Fibroblast of skin of abdomen (primary cell): ENCODE measurements at places on chromosomes 11 and 22.

GRCh38 chr22:31253949-31254348, 38.3 kb downstream of the PIK3IP1 start:
- DNase-seq = no peak

- DNase-seq = no peak
Observed at GRCh38 chr11:134246678-134247077, 6.5 kb downstream of the THYN1 start.

DNA sequence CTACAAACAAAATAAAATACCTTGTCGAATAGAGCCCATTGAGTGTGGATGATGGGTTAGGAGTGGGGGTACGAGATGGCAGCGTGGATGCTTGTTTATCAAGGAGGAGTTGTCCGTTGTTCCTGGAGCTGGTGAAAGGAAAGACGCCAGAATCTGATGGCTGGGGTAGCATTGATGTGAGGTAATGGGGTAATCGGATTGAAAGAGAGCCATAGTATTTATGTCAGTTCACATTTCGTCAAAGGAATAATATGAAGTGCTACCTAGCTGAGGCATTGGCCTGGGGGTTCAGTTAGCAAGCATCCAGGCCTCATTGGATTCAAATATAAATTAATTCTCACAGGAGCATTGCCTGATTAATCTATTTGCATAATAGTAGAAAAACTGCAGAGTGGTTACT, 16.9 kb upstream of the DBX1 start:
- DNase-seq = no peak

DNA sequence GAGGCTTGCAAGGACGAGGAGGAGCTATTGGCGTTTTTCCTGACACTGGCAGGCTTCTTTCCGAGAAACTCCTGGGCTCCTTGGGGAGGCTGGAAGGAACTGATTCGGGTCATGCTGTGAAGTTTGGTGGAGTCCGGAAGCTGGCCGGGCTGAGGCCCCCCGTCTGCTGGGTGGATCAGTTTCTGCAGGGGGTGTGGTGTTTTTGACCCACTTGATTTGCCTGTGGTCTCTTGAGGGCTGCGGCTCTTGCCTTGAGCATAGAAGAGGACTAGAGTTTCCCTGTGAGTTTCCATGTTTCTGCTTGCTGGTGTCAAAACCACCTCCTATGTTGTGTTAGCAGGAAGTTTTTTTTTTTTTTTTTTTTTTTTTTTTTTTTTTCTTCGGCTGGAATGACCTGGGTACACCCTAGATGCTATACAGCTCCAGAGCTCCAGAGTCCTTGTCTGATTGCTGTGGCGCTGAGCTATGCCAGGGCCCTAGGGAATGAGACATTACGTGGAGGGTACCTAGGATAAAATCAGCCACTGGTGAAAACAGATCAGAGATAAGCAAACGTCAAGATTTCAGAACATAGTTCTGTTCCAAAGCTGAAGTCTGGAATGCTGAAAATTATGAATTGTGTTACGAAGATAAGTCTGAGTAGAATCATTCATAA, 728 bp downstream of the TBC1D22A start:
- no peak for DNase-seq

DNA sequence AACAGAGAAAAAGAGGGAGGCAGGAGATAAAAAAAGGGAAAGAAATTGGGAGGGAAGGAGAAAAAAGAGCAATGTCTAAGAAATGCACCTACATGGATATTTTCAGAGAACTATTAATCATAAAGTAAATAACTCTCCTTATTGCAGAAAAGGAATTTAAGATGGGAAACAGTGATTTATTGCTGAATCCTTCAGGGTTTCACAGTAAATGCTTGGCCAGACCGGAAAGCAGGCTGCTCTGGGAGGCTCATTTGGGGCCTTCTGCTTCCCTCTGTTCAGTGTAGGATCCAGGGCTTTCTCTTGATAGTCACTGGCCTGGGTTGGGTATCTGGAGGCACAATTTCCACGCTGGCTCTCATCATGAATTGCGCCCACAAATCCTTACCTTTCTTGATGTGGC, 324.3 kb upstream of the SORL1-AS1 start:
- DNase-seq = peak; percentile 73

DNA sequence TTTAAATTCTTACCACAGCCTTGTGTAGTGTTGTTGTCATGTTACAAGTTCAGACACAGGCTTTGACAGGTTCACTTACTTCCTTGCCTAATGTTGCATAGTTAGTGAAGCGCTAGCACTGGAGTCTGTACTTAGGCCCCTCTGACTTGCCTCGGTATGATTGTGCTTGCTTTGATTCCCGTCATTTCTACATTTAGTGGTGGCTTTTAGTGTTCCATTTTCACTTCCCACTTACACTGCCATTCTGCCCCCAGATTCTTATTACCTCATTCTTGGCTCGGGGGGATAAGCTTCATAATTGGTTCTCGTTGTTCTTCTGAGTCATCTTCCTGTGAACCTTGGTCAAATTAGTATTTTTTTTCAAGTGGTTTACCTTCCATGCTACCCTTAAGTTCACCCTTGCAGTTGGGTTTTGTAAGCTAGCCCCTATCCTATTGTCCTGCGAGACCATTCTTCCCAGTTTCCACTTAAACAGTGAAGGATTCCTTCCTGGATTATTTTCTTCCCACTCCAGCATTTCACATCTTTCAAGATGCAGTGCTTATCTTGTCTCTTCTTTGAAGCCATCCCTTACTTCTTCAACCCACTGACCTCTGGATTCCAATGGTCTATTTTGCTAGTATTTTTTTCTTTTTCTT, 68.7 kb downstream of the DDX10 start:
- peak; percentile 46 for DNase-seq

DNA sequence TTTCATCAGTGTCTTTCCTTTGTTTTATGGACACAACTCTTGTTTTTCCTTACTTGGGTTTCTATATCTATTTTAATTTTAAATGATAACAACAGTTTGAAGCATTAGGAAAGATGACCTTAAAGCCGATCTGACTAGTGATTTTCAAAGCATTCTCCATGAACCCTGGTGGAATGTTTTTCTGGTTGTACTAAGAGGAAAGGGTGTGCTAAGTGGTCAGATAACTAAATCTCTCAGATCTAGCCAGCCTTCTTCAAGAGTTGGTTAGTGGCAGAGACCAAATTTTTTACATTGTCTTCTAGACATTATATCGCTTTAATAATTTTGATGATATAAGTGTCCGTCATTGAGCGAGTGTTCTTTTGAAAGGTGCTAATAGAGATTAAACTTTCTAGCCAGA, 134.4 kb downstream of the METTL15 start:
- no peak for DNase-seq

DNA sequence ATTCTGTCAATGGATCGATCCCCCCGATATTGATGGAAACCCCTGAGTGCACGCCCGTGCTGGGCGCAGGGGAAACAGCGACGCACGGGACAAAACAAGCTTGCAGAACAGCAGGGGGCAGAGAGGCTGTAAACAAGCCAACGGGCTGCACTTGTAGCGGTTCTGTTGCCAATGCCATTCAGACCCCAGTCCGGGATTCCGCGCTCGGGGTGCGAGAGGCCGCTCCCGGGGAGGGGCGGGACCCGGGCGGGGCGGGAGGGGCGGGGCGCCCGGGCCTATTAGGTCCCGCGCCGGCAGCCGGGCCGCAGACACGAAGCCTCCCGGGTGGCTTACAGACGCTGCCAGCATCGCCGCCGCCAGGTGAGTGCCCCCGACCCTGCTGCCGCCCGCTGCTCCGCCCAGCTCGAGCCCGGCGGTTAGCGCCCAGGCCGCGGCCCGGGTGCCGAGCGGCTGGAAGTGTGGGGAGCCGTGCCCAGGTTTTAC, at the start of gene BIK:
Gene BIK, plus strand, starts transcription at position 307 of the 483 bp plus-strand sequence. CDS start 13,273 bp downstream, outside the sequence.
- peak; percentile 17 for DNase-seq

GRCh38 chr11:10688401-10688800, 5.2 kb downstream of the IRAG1 start:
- DNase-seq = no peak

DNA sequence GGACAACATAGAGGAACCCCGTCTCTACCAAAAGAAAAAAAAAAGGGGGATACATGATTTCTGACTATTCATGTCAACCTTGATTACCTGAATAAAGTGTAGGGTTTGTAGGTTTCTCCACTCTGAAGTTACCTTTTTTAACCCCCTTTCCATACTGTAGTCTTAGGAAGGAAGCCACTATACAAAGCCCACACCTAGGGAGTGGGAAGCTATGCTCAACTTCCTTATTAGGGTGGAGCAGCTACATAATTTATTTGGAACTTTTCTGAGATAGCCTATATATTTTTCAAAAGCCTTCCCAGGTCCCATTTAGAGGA, 582 bp upstream of the ATP6V1E1 start:
- DNase-seq = no peak

GRCh38 chr22:24341627-24342026, 71.0 kb downstream of the SPECC1L start:
- DNase-seq = no peak

- peak; percentile 67 for DNase-seq
Observed at GRCh38 chr11:69157156-69157821, 1.6 kb downstream of the SMIM38 start.

DNA sequence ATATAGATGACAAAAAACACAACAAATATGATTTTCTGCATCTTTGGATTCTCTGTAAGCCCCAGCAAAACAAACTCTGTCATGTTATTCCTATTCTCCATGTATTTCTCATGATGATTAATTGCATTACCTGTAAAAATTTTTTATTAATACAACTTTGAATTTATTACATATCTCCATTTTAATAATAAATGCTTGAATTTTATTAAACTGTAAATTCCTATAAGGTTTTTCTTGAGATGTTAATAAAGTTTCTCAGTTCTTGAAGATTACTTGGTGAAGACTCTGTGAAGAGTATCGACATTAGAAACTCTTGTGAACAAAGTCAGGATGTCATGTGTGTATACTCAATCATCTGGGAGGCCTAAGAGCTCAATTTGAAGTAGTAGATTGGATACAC, at the start of gene OR4C46:
Gene OR4C46, minus strand, starts transcription at position 101 of the 400 bp plus-strand sequence. Its CDS starts 0 bp downstream, at position 101.
- DNase-seq = no peak

DNA sequence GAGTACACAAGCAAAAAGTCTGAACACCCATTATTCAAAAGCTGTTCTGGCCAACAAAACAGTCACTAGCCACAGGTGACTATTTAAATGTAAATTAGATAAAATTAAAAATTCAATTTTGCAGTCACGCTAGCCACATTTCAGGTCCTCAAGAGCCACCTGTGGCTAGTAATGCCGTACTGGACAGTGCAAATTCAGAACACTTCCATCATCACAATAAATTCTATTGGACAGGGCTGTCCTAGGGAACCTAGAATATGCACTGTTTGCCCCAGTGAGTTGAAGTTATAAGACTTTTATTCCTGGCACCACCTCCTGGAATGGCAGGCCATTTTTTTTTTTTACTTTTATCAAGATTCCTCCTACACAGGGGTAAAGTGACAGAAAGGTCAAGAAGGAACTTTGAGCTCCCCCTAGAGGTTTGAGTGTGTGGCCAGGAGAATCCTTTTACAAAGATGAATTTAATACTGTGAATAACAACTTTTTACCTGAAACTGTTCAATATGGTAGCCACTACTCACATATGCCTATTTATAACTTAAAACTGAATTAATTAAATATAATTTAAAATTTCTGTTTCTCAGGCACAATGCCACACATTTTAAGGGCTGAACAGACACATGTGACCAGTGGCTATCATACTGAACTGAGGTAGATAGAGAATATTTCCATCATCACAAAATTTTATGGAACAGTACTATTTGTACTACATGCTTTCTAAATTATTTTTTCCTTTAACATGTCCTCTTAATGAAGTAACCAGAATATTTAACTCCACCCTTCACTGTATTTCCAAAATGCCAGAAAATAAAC, 6.5 kb downstream of the MSANTD2 start:
- peak; percentile 29 for DNase-seq

DNA sequence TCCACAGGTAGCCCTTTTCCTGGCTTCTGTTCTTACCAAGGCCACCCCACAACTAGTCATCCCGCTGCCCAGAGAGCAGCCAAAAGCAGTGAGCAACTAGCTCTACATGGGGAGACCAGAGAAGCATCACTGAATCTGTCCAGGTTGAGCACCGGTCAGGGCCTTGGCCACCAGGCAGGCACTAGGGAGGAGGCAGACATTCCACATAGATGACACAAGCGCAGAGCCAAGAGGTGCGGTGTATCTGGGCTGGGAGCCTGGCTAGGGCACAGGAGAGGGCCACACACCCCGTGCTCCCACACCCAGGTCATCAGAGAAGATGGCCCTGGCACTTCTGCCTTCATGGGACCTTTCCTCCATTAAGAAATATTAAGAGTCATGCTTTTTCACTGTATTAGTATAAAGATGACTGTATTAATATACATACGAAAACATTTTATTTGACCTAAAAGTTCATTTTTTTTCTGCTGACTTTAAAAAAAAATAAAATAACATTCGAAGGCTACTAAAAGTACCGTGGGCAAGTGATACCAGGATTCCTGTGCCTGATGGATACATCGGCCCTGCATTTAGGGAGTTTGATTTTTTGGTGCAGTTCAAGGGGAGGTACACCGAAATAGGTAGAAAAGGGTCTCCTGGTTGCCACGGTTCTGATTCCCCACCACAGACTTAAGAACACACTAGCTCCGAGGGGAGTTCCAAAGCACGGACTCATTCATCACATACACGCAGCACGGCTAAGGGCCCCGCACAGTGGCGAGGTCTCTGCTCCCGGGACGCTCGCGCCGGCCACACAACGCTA, 1.2 kb downstream of the DGCR2 start:
- DNase-seq = no peak

- DNase-seq = no peak
Observed at GRCh38 chr11:103887001-103887658, 149.3 kb upstream of the DDI1 start.

GRCh38 chr11:125935618-125936199, 10.1 kb upstream of the VSIG10L2 start:
- peak; percentile 71 for DNase-seq

- no peak for DNase-seq
Observed at GRCh38 chr11:38667359-38667758, 2069.3 kb upstream of the RAG2 start.

DNA sequence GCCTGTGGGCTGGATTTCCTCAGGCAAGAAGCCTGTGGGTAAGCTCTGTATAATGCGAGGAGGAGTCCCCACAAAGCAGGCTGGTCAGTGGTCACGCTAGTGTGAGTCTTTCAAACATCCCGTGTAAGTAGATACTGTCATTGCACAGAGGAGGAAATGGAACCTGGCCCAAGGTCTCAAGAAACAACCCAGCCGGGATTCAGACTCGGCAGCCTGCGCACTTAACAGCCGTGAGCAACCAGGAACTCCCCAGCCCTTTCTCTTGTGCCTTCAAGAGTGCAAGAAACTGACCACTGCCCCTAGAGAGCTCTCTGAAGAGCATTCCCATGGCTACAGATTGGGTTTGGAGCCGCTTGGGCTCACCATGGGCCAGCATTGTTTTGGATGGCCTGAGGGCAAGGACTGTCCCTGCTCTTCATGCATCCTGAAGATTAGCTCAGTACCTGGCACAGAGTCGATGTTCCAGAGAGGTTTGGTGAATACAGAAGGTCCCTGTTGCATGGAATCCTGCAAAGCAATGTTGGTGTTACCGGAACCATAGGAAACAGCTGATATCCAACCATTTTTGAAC, 6.0 kb downstream of the MPST start:
- no peak for DNase-seq

GRCh38 chr11:128226106-128226716, 361.1 kb downstream of the ETS1 start:
- DNase-seq = no peak

GRCh38 chr22:29339381-29340235, 24.1 kb upstream of the RASL10A start:
- DNase-seq = no peak
